G401 (cell line): ENCODE measurements at places on chromosomes 2 and 18.

GRCh38 chr18:48313792-48314191 is 95.4 kb downstream of the ZBTB7C start:
- no peak for DNase-seq

DNA sequence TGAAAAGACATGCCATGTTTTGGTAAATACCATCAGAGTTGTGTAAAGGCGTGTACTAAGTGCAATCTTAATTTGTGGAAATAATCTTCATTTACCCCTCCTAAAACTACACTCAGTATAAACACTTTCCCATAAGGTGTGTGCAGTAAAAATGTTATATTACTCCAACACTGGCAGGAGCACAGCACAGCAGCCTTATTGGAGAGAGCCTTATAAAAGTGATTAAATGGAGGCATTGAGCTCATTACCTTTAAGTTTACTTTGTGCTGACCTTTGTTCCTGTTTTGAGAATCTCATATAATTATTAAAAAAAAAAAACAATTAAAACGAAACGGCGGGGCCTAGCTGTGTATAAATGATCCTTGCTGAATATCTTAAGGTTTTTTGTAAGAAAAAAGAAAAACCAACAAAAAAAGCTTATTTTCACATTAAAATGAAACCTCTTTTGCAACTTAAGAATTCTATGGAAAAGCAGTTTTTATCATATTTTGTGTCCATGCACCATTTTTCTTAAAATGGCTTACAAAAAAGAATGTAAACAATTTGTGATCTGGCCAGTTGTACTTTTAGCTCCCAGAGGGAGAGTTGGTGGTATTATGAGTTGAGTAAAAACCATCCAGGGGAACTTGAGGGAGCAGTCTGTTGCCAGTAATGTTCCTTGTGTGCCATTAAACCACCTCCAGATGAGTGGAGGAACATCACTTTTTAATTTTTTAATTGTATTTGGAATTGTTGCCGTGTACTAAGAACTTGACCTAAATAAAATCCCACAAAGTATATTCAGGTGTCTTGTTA is 103.4 kb downstream of the ABI2 start:
- no peak for DNase-seq

DNA sequence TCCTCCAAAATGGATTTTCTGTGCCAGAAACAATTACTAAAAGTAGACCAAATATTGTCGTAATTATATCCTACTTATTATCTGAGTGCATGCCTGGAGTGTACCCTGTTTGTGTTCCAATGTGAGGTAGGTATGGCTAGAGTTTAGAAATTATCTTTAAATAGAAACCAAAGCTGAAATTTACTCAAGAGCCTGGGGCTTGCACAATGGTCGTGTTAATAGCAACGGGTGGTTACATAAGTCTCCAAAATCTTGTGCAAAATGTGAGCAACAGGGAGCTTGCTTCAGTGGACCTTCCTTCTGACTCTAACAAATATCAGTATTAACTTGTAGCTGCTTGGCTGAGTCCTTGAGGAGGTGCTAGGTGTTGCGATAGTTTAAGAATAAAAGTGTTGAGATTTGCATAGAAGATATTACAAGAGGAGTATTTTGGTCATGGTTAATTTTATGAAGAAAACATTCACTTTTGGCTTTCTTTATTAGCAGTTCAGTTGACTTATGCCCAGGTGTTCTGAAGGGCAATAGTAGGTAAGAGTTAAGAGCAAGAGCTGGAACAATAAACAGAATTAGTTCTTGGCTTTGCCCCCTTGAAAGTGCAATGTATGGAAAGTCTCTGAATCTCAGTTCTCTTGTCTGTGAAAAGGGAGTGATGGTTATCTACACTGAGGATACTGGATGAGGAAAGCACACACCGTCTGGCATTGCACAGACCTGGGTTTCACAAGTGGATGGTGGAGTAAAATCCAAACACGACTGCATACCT is 4.6 kb downstream of the CXCR4 start:
- no peak for DNase-seq

DNA sequence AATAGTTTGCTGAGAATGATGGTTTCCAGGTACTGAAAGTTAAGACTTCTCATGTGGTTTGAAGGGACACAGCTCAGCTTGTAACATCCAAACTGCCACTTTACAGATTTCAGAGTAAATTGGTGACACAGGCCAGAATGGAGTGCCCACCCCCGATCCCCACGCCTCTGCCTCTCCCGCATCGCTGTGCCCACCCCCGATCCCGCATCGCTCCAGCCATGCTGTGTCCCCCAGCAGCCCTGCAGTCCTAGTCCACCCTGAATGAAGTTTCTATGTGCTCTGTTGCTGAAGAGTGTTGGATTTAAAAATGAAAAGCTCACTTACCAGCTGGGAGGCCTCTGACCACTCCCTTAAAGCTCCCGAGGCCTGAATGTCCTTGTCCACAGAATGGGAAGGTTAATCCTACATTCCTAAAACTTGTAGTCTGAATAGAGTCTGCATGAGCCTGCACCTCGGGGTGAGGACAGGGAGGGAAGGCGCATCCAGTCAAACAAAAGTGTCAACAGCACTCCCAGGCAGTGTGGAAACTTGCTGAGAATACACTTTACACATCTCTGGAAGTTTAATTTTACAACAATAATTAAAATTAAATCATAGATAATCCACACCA is 176.4 kb upstream of the ID2 start:
- DNase-seq: no peak

DNA sequence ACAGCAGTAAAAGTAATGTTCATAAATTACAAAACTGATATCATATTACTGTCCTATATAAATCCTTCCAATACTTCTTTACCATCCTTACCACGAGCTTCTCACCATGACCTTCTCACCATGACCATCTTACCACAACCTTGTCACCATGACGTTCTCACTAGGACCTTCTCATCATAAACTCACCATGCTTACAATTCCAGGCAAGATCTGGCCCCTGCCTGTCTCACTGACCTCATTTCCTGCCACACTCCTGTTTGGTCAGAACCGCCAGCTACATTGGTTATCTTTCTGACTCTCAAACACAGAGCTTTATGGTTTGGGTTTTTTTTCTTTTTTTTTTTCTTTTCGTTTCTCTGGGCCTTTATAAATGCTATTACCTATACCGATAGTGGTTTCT is 827.6 kb downstream of the RNF144A start:
- DNase-seq: no peak

GRCh38 chr2:153641046-153641445 is 162.5 kb upstream of the RPRM start:
- no peak for DNase-seq

DNA sequence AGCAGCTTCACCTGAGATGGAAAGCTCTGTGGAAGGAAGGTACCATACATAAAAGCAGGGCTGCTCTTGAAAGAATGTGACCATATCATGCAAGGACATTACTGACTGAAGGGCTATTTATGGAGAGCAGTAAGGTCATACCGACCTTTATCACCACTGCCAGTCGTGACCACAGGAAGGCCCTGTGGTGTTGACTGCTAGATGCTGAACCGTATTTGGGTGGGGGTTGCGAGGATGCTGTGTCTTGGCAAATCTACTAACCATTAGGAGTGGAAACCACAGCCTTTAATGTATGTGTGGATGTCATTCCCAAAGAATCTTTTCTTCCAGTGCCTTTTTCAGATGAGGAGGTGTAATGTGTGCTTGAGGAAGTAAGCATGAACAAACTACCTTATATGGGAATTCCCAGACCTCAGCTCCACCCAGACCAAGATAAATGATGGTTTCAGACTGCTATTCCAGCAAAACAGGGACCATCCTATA is 60.8 kb downstream of the LIMS1 start:
- no peak for DNase-seq

DNA sequence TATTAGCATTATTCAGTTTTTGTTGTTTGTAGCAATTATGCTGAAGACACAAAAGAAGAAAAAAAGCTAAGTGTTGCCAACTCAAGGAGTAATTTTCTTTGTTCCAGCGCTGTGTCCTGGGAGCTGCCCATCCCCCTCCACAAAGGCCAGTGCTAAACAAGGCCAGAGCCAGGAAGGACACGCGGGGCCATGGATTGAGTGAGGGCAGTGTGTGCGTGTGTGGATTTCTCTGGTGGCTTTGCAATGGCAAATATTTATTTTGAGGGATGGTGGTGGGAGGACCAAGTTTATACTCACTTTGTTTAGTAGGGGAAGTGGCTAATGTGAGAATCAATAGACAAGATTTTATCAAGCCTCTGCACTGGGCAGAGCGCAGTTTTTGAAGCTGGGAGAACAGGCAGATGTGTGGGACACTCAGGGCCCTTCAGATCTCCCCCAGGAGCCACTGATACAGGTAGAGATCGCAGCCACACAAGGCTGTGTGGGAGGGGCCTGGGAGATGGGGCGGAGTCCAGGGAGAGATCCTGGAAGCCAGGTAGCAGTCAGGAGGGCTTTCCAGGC is 11.4 kb downstream of the AGAP1 start:
- no peak for DNase-seq

GRCh38 chr2:106649306-106649705 is 162.1 kb downstream of the CD8B2 start:
- DNase-seq: no peak

GRCh38 chr2:74873678-74874640 is 40.0 kb downstream of the HK2 start:
- no peak for DNase-seq

GRCh38 chr2:2512931-2513330 is 181.9 kb upstream of the MYT1L start:
- no peak for DNase-seq

- no peak for DNase-seq
Measured at GRCh38 chr2:191265311-191266170, 20.3 kb downstream of the MYO1B start.

DNA sequence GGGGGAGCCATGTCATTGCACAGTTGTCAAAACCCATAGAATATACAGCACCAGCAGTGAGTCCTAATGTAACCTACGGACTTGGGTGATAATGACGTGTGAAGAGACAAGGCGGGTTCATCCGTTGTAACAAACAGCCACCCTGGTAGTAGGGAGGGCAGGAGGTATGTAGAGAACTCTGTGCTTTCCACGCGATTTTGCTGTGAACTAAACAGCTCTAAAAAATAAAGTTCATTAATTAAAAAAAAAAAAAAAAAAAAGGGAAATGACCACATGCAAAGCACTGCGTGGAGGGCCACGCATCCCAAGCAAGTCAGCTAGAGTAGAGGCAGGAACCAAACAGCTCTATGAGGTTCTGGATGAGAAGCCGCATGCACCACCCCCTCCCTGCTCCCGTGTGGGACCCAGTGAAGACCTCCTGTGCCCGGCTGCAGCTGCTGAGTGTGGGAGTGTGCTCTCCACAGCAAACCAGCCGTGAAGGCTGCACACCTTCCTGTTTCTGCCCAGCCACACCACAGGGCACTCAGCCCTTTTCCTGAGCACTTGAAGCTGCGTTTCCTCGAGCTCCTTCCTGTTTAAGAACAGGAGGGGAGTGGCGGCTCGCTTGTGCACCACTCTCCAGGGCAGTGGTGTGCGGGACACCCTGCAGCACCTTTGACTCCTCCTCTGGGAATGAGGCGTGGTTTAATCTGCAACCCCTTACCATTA is 65.6 kb downstream of the ODC1 start:
- no peak for DNase-seq
